Stimulated activated effector memory CD8-positive, alpha-beta T cell treated with anti-CD3 and anti-CD28 coated beads, Interleukin-12 subunit alpha, Interleukin-12 subunit beta, amount 100 ng/mL, for 72 hours (primary cell): ENCODE measurements at places on chromosomes 16 and 17.

DNA sequence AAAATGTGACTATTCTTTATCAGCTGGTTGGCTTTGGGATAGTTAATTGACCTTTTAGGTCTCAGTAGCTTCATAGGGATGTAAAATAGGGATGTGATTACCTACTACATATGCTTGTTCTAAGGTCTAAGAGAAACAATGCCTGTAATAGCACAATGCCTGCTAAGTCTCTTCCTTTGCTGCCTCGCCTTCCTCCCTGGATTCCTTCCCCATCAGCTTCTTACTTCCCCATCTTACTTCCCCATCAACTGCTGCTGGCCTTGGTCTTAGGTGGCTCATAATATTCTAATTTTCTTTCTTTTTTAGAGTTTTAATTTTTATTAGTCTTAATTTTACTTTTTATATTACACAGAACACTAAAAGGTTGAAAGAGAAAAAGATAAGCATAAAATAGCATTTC is 59.2 kb upstream of the GOT2 start:
- DNase-seq, result no peak

- no peak for DNase-seq
Observed at GRCh38 chr17:45096926-45097325, 35.4 kb downstream of the PLCD3 start.

DNA sequence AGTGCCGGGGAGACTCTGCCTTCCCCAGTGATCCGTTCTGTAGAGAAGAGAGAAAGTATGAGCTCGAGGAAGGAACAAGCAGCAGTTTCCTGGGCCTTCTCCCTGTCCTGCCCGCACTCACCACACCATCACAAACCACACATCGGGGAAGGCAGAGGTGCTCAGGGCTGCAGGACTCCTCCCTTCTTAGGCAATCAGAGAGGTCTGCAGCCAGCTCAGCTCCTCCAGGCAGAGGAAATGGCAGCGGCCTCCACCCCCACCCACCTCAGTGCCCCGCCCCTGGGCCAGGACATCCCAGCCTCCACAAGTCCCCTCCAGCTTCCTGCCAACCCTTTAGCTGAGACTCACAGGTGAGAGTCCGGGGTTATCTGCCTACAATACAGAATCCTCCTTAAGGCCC is 2.0 kb downstream of the ZNF319 start:
- peak; percentile 68 for DNase-seq

DNA sequence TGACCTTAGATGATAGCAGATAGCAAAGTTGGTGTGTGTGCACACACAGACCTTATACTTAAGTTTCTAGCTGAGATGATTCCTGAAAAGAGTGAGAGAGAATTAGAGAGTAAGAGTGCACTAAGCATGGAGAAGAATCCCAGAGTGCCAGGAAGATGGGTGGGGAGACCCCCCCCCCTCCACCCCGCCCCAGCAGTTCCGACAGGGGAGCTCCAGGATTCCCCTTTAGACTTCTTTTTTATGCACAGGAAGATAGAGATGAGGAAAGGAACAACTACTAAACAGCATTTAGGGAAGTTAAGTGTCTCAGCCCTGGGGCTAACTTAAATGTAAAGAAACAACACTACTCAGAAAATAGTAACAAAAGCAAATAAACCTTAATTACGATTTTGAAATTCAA is 878.0 kb upstream of the GOT2 start:
- DNase-seq, result no peak

DNA sequence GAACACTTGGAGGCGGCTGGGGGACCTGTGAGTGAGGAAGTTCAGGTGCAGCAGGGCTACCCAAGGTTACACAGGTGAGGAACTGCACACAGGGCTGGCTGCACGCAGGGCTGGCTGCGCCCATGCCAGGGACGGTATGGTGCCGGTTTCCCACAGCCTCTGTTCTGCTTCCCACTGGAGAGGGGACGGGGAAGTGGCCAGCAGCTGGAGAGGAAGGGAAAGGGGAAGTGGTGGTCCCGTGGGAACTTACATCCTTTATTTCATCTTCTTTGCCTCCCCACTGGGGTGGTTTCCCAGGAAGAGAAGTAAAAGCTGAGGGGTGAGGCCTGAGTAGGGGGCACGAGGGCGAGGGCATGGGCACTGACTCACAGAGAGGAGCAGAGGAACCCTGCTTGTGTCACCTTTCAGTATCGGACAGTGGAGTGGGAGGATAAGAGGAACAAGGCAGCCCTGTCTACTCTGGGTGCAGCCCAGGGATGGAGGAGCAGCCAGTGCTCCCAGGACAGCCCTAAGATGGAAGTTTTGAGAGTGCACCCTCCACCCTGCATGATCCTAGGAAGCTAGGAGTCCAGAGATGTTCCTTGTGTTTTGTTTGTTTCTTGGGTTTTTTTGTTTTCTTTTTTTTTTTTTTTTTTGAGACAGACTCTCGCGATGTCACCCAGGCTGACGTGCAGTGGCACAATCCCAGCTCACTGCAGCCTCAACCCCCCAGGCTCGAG is 25.5 kb upstream of the CDH1 start:
- no peak for DNase-seq

GRCh38 chr16:78323315-78323714 is 223.9 kb downstream of the WWOX start:
- no peak for DNase-seq

GRCh38 chr16:85370881-85371651 is 242.1 kb upstream of the GSE1 start:
- DNase-seq, result no peak

- DNase-seq, result peak; percentile 15
Observed at GRCh38 chr17:8755590-8756255, 2.6 kb downstream of the SPDYE4 start.

- no peak for DNase-seq
Observed at GRCh38 chr16:14194721-14195120, 123.6 kb downstream of the MRTFB start.

DNA sequence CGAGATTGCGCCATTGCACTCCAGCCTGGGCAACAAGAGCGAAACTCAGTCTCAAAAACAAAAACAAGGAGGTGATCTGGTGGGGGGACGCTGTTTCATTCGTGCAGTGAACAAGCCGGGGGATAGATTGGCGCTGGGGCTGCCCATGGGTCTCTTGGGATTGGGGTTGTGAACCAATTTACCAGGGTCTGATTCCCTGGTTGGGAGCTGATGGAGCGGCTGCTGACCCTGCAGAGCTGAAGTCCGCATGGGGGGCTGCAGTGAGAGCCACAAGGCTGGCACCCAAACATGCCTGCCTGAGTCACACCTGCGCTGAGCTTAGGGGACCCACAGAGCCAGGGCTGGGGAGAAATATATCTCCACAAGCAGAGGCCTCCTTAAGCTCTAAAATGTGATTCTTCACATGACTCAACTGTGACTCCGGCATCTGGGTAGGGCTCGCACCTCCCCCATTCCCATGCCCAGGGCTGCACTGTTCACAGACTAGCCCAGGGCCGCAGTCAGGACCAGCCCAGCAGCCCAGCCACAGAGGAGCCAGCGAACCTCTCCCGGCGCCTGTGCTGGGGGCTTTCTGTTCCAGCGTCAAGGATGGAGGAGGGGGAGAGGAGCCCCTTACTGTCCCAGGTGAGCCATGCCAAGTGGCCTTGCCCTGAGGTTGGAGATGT is 5.0 kb downstream of the TSPAN10 start:
- no peak for DNase-seq
